ENCODE measurements at places on chromosomes 7 and 10.

DNA sequence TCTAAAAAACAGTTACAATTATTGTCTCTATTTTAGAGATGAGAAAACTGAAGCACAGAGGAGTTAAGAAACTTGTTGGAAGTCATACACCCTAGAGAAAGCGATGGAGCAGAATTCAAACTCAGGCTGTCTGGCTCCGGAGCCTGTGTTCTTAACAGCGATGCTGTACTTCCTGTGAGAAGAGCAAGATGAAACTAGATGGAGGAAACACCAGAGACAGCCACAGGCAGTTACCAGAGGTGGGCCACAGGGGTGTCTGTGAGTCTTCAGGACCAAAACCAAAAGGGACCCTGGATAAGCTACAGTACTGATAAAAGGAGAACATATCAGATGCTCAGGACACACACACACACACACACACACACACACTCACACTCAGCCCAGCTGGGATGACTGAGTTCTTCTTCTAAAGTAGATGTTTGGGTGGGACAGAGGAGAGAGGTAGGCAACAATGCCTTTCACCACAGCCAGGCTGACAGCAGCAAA is 289.2 kb downstream of the FZD1 start:
- DNase-seq: no peak

- no peak for DNase-seq
Measured at GRCh38 chr10:35377050-35377728, 40.9 kb downstream of the CCNY start.

GRCh38 chr7:134175334-134176036 is 48.3 kb downstream of the LRGUK start:
- DNase-seq: no peak

DNA sequence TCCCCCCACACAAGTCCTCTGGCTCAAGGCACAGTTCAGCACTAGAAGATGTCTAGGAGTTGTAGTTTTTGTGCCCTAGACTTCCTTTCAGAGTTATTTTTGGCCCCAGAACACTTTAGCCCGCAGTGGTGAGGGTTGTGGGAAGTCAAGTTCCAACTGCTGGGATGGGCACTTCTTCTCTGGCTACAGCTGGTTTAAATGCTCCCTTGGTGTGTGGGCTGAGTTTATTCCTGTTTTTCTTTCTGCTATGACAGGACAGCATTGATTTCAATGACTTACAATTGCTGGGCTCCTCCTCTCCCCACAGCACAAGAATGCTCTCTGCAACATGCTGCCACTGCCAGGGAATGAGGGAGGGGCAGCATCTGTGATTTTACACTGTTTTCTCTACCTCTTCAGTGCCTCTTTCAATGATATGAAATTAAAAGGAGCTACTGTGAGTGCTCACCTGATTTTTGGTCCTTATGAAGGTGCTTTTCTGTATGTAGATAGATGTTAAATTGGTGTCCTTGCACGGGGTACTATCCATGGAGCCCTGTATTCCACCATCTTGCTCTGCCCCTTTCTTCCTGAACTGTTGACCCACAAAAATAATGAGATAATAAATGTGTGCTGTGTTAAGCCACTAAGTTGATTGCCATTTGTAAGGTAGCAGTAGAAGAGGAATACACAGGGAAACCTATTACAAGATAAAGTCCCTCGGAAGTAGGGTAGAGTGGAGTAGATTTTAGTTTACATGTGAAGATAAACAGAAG is 56.3 kb downstream of the SLC13A1 start:
- no peak for DNase-seq

- DNase-seq: no peak
Measured at GRCh38 chr7:114264023-114264422, 150.6 kb upstream of the FOXP2 start.

- no peak for DNase-seq
Measured at GRCh38 chr7:51930834-51931233, 614.2 kb upstream of the COBL start.

DNA sequence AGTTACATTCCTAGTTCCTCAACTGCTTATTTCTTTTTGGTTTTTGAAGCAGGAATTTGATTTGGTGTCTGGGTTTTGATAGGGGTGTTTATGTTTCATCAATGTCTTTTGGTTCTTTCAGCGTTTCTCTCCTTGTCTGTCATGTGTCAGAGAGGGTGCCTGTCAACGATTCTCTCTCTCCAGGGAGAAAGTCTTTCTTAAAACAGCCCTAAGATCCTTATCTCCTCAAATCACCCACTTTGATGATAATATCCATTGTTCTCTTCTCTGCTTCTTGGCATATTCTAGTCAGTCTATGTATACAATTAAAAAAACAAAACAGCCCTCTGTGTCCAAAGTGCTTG is 77.2 kb downstream of the TCF7L2 start:
- no peak for DNase-seq

DNA sequence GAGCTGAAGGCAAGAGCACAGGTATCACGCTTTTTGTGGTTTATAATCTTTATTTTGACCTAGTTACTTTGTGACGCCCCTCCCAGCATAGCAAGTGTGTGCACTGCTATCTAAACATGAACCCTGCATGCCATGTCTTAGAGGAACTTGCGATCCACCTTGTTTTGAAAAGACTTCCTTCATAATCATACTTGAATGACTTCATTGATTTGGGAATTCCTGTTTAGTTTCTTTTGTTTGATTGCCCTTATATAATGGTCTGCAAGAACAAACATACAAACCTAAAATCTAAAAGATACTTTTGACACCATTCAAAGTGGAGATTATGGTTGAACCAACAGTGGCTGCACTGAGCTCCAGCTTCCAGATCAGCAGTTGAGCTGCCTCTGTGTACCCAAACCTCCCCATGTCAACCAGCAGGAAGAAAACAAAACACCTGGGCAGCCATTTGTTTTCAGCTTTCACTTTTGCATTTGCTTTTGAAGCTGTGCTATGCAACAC is 132.6 kb downstream of the CELF2 start:
- DNase-seq: peak; percentile 66

DNA sequence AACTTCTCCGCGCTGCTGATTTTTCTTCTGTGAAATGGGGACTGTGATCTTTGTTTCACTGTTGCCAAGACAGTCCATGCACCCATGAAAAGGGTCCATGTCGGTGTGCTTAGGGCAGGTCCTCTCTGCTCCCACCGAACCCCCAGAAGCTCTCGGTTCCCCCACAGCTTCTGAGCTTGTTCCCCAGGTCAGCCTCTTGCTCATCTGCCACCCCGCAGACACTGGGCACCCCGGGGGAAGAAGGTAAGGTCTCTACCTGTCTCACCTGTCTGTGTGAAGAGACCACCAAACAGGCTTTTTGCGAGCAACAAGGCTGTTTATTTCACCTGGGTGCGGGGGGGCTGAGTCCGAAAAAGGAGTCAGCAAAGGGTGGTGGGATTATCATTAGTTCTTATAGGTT is 66.2 kb upstream of the NANOS1 start:
- DNase-seq: no peak

DNA sequence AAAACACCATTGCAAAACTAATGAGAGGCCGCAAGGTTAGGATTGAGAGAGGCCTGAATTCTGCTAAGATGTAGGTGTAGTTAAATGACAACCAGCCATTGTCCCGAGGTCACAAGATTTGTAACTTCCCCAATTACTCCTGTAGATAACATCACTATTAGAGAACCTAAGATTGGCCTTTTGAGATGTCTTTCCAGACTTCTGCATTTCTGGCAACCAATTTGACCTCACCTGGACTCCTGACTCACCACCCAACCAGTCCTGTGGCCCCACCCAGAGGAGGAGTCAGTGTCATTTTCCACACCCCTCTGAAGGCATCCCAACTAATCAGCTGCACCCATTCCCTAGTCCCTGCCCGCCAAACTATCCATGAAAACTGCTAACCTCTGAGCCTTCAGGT is 115.7 kb downstream of the PRKAG2 start:
- no peak for DNase-seq

- DNase-seq: no peak
Measured at GRCh38 chr10:42981358-42982236, 95.3 kb upstream of the RET start.

DNA sequence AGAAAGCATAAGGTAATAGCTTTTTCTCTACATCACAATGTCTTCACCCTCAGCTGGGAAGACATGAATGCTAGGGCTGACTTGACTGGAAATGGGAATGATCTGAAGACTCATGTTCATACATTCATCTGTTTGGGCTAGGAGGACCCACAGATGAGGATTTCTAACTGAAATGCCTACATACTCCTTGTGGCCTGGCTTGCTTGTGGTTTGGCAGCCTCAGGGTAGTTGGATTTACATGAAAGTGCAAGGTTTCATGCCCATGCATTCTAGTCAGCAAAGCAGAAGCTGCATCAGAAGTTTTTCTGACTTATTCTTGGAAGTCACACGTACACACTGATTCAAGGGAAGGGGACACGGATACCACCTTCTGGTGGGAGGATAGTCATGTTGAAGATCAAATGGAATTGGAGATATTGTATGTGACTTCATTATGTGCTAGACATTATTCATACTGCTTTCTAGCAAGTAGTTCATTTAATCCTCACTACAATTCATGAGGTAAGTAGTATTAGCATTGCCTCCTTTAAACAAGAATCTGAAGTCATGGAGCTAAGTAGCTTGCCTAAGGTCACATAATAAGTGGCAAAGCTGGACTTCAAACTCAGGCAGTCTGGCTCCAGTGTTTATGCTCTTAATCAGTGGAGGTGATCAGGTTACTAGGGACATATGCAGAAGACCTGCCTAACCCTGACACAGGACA is 957.0 kb downstream of the LRMDA start:
- DNase-seq: no peak

GRCh38 chr10:82267465-82267864 is 392.5 kb downstream of the NRG3 start:
- no peak for DNase-seq

Measured in CD4-positive, alpha-beta T cell treated with Interleukin-1 beta for 1 hour (primary cell).